ENCODE measurements at places on chromosomes 3 and 15. TPM values are rescaled to one million over a fixed set of nuclear protein-coding genes. Genes with fewer than 3 reads are reported as not detected.

GRCh38 chr15:96332637-96333121, 2.2 kb downstream of the NR2F2 start:
- DNase-seq = no peak

DNA sequence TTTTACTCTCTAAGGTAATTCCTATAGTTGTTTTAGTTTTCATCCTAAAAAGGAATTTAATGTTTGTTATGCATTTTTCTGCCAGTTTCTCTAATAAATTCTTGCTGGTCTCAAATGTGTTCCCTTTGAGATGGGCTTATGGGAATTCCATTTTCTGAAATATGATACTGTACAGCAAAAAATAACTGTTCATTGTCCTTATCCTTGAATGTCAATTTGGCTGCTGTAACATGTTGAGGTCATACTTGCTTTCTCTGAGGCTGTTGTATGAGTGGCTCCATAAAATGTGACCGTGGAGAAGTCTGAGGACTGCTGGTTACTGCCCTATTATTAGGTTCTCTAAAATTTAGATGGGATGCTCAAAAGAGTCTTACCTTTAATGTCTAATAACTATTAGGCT, 266.5 kb downstream of the ADAMTS17 start:
- DNase-seq = no peak

DNA sequence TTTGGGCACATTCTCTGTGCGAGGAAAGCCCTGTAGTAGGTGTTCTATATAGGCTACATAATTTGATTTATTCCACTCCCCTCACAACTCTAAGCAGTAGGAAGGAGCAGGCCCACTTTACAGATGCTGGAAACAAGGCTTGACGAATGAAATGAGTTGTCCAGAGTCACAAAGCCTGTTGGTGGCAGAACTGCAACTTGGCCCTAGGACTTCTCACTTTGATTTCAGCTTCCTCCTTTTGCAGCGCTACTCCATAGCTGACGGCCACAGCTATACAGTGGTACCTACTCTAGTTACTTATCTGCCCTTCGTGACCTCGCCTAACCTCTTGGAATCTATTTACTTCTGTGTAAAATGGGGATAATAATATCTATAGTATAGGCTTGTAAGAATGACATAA, 2.5 kb upstream of the IRAK2 start:
- no peak for DNase-seq

The PIGBOS1 gene
- 21.7 TPM for polyA plus RNA-seq

- no peak for DNase-seq
Observed at GRCh38 chr3:33883538-33883950, 85.1 kb downstream of the PDCD6IP start.

DNA sequence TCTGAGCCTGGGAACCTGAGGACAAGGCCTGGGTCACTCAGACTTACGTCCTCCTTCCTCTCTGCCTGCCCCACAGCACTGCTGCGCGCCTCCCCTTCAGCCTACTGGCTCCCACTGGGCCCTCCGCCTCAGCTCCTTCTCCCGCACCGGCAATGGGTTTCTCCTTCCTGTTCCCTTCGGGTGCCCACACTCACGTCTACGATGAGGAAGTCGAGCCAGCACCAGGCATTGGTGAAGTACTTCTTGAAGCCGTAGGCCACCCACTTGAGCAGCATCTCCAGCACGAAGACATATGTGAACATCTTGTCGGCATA, 70.0 kb downstream of the EXOG start:
- peak; percentile 54 for DNase-seq

The LOXL1 gene
- polyA plus RNA-seq = 138 TPM

DNA sequence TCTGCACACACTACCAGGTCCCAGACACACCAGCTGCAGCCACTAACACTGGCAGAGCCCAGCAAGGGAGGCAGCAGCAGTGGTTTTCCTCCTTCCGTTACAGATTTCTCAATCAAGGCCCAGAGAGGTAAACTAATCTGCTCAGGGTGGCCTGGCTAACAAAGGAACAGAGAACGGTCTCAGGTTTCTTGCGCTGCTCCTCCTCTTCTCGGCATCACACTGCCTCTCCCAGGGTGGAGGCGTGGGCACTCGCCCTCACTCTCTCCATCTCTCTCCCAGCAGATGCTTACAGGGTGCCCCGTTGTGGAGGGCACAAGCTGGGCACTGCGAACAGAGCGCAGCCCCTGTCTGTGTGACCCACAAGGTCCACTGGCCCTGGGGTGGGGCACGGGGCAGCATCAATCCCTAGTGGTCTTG, 228.7 kb downstream of the VPS13C start:
- DNase-seq = no peak

The VGLL4 gene
- polyA plus RNA-seq = 47.8 TPM

DNA sequence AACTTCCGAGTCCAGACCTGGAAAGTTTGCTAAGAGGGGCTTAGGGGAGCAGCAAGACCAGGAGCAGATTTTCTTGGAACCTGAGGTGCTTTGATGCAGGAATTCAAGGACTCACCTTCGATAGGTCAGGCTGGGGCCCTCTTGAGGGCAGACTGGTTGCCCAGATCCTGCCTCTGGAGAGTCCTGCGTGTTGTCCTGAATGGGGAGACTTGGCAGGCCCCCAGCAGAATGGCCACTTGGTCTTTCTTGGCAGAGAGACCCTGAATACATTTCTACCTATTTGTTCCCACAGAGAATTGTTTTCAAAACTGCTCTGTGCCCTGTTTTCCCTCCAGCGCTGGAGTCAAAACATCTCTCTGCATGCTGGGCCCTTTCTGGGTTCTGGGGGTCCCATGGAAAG, 4.2 kb downstream of the KLF13 start:
- no peak for DNase-seq

DNA sequence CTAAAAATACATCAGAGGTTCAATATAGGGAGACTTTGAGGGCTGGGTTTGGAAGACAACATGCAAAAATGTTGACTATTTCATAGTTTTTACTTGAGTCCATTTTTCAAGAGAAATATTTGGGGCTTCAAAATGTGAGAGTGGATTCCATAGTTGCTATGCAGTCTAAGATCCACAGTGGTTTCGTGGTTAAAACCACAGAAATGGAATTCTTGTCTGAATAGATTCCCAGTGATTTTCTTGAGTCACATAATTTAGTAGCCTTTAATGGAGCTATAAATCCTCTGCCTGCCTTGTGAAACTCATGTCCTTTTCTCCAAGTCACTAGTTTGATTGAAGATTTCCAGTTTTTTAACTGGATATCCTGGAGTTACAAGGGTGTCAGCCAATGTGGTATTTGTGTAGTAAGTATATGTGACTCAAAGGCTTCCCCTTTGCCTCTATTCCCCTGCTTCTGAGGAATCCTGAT, 94.7 kb upstream of the RBMS3 start:
- no peak for DNase-seq

DNA sequence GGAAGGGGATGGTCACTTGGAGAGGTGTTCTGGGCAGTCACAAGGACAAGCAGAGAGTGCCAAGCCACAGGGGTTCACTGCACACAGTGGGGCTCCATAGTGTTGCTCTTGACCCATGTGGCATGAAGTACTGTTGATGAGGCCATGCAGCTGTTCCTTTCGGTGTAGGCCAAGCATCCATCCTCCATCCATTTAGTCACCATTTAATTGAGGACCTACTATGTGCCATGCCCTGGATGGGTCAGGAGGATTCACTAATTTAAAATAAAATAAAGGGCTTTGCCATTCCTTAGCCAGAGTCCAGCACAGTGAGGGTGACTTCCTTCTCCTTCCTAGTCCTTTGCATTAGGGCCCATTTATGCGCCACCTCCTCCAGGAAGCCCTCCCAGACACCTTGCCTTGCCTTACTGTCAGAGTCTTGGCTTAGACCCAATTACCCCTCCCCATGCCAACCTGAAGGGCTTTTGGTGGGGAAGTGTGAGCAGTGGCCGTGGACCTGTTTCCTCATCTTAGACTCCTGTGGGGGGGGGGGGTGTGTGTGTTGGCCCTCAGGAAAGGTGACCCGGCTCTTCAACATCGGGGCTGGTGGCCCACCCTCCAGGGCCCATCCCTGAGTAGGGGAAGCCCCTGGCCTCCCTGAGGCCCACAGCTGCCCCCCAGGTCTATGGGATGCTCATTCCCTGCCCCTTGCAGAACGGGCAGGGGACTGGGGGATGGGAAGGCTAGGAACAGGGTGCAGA, 25.6 kb downstream of the PSTPIP1 start:
- DNase-seq = no peak

The A4GNT gene
- not detected for polyA plus RNA-seq

DNA sequence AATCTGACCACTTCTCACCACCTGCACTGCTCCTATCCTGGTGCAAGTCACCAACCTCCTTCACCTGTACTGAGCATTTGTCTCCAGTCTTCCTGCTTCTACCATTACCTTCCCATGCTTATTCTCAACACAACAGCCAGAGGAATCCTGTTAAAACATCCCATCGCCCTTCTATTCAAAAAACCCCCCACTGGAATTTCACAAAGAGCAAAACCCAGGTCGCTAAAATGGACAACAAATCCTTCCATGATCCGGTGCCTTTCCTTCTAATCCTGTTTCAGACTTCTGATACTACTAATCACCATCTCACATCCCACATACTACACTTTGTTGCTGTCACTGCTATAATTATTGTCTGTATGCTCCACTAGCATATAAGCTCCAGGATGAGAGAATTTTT, 85.2 kb downstream of the ERC2 start:
- no peak for DNase-seq

DNA sequence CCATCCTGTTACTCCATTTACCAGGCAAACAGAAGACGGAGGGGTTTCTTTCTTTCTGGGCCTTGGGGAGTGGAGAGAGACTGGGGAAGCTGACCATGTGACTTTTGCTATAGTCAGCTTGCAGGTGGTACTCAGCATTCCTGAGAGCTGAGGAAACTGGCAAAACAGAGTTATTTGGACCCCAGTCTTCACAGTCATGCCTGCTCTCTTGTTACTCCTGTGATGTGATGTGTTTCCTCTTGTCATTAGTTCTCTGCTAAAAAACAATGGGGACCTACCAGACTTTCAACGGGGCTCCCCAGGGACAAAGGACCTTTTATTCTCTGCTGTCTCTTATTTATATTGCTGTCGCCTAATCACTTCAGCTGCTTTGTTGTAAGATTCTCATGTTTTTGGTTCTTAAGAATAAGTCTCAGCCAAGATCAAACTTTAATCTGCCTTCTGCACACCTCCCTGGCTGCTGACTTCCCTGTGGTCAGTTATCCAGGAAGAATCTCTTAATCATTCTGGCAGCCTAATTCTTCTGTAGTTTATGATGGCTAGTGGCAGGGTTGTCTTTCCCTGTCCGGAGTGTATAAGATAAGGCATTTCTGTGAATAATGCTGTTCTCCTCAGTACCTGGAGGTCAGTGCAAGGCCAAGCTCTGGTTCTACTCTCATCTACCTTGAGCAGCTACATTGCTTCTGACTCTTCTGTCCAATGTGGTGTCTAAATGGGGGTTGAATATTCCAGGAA, 8.8 kb downstream of the STARD9 start:
- no peak for DNase-seq

- no peak for DNase-seq
Observed at GRCh38 chr3:65951836-65952505, 86.7 kb downstream of the MAGI1 start.

The GPR171 gene
- 1.0 TPM for polyA plus RNA-seq

DNA sequence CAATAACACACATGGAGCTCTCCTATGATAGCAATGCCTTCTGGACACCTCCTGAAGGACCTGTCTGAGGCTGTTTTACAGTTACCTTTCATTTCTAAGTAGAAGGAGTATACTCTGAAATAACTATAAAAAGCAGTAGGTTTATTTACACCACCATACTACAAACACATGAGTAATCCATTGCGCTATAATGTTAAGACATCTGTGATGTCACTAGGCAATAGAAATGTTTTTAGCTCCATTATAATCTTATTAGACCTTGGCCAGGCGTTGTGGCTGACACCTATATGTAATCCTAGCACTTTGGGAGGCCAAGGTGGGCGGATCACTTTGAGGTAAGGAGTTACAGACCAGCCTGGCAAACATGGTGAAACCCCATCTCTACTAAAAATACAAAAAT, 24.7 kb downstream of the PXK start:
- DNase-seq = no peak

- DNase-seq = no peak
Observed at GRCh38 chr15:32717426-32718226, at the start of gene GREM1. TSS of gene GREM1 (plus strand) at chr15:32718004. CDS start at chr15:32730691, 12,687 bp downstream.

- no peak for DNase-seq
Observed at GRCh38 chr3:11238880-11239279, 33.3 kb upstream of the ATG7 start.

GRCh38 chr3:140219291-140219690, 284.3 kb downstream of the CLSTN2 start:
- DNase-seq = no peak

- peak; percentile 53 for DNase-seq
Observed at GRCh38 chr3:66037986-66038369, 740 bp downstream of the MAGI1 start.

DNA sequence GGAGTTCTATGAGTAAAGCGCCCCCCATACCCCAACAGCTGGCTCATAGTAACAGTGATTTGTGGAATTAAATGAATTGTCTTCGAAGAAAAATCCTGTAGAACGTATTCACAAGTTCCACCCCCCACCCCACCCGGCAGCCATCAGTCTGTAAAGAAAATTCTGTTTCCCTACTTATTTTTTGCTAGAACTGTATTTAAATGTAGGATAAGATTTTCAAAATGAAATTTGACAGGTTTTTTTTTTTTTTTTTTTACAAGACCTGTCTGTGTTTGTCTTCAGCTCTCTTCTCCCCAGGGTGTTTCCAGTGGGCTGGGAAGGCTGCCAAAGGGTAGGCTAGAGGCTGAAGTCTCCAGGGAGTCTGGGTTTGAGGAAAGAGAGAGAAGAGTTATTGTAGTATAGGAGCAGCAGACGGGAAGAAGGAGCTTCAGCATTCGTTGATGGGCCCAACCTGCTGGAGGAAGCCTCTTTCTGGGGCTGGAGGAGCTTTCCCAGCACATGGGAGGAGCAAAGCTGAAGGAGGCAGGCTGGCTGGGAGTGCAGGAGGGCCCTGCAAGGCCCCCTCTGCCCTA, 130.6 kb upstream of the SEMA6D start:
- DNase-seq = peak; percentile 58

DNA sequence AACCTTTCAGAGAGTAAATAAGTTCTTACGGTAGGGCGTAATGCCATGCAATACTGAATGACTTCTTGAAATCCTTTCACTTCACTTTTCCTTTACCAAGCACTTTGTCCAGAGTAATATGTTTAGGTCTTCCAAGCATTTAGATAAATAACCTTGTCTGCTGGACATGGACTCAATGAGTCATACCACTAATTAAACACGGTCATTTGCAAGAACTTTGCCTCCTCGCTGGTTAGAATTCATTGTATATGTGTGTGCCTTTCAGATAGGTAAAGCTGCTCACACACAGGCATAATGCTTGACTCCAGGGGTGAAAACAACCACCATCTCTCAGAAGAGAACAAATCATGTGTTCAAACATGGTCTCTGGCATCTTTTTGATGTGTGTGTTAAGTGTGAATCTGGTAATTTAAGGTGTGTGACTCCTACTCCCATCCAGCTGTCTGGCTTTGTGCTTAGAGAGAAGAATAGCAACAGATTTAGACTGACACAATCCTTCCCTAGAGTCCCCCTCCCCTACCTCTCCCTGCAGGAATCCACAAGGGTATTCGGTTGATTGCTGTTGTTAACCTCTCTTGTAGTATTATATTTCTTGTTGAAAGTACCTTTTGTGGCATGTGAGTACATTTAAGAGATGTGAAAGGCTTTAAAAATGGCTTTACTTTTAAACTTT, 419.0 kb downstream of the CNTN4 start:
- DNase-seq = no peak
